ENCODE measurements at places on chromosomes 13 and 19.

DNA sequence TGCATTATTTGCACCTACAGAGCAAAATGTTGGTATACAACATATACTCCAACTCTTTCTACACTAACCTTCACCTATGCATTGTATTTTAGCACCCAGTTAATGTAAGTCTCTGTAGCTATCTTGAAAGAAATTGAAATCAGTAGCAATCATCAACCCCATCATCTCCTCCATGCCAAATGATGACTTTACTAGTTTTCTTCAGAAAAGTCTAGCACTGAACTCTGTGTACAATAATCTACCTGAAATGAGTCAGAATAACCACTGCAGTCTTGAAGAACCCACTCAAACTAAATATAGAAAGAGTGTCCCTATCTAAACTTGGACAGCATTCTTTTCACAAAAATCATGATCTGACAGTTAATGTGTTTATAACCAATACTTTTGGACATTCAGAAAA lies 9.8 kb downstream of the IRS2 start:
- no peak for DNase-seq

GRCh38 chr13:75445717-75446499 lies 36.1 kb downstream of the TBC1D4 start:
- DNase-seq = no peak

GRCh38 chr19:28487999-28488398 lies 725.0 kb downstream of the UQCRFS1 start:
- DNase-seq = no peak

DNA sequence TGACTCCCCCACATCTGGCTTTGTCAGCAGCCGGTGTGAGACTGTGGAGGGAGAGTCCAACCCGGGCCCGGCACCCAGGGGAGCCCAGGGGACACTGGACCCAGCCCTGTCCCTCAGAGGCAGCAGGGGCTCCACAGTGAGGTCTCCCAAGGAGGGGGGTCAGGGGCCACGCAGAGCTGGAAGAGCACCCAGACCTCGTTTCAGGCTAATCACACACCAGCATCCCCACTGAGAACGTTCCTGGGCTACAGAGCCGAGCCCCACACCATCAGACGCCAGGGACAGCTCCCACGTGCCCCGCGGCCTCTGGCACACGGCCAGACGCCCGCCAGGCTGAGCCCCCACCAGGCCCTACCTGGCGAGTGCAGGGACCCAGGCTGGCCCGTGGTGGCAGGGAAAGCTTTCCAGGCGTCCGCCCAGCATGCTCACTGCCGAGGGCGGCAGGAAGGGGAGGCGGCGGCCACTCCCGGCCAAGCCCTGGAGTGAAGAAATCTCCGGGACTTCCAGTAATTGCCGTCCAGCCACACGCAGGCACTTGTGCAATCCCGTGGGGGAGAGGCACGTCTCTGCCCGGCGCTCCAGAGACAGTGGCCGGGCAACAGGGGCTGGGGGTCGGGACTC lies 19.2 kb downstream of the SBNO2 start:
- peak; percentile 94 for DNase-seq

DNA sequence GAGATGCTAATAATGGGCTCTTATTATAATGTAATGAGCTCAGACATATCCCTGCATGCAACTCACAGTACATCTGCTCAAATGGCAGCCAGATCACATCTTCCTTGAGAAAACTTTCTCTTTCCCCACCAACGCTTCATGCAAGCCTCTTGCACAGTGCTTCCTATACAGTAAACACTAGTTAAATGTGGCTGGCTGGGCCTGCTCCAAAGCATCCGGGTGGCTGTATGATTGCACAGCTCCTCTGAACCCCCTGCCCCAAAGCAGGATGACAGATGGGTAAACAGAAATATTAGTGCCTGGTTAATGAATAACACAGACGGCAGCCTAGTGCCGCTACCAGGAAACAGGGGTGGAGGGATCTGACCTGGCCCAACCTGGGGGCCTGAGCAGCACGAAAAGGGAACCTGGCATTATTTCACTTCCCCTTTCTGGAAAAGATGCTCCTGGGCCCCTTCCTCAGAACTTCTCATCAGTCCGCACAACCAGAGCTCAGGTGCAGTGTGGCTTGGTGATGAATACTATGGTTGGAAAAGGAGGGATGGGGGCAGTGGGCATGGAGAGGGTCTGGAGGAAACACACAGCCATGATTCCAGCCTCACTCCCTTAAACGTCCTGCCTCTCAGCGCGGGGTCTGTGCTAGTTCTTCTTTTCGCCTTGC lies 10.8 kb downstream of the FFAR2 start:
- DNase-seq = no peak

- DNase-seq = no peak
Observed at GRCh38 chr13:34107806-34108205, 289.9 kb downstream of the RFC3 start.

DNA sequence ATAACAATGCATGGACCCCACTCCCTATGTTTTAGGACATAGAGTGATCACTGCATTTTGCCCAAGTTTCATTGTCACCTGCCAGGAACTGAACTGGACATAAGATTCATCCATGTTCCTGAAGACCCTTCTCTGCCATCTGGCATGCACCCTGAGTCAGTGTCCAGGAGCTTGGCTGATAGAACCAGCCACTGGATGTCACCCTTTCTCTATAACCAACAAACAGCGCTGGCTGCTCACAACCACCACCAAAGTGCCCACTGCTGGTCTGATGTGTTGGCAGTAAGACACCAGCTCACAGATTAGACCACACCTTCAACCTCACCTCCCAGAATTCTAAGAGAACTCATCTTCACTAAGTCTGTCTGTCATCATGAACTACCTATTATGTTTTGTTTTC lies 333.4 kb downstream of the ITGBL1 start:
- DNase-seq = peak; percentile 40

GRCh38 chr19:17687857-17688784 lies at the start of gene UNC13A:
UNC13A (minus strand) TSS chr19:17688354; CDS start chr19:17688199, 155 bp downstream.
- DNase-seq = no peak

- DNase-seq = no peak
Observed at GRCh38 chr19:5111051-5111450, 142.1 kb downstream of the KDM4B start.

- DNase-seq = no peak
Observed at GRCh38 chr13:65553096-65553727, 1676.9 kb downstream of the PCDH9 start.

DNA sequence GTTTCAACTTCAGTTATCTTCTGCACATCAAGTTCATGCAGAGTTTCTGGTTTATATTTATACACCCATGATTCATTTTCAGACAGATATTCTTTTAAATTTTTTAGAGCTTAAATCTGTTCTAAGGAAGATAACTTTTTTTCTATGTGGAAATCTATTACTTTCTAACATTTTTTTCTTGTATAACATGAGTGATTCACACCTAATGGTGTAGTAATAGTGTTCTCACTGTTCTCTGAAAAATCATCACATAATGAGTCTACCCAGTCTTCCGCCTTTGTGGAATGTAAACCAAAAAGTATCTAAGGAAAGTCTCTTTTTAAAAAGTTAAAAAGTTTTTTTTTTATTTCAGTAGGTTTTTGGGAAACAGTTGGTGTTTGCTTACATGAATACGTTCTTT lies 70.8 kb downstream of the FNDC3A start:
- no peak for DNase-seq

DNA sequence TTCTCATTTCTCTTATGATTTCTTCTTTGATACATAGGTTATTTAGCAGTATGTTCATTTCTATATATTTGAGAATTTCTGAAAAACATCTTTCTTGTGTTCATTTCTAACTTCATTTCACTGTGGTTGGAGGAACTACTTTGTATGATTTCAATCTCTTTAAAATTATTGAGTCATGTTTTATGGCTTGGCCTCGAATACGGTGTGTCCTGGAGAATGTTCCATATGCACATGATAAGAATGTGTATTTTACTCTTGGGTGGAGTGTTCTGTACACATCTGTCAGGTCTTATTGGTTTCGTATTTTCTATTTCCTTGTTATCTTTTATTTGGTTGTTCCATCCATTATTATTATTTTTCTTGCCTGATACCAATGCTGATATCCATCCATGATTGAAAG lies 22.9 kb downstream of the DNM2 start:
- DNase-seq = no peak

DNA sequence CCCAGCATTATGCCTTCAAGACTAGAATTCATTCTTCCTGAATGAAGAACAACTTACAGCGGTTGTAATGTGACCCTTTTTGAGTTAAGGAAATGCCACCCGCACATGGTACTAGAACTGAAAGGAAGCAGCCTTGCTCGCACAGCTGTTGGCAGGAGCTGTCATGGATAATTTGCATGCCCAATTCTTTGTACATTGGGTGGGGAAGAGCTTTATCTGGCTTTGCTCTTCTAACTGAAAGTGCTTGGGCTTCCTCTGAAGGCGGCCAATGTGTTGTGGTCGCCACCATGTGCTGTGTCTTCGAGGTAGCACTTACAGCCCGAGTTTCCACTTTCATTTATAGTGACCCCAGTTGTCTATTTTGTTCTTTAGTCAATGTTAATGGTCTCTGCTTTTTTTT lies 3.4 kb downstream of the CCNE1 start:
- DNase-seq = no peak

- DNase-seq = no peak
Observed at GRCh38 chr13:38045278-38046048, 175.9 kb upstream of the TRPC4 start.

- DNase-seq = no peak
Observed at GRCh38 chr19:46926170-46927071, 65.6 kb downstream of the ARHGAP35 start.

DNA sequence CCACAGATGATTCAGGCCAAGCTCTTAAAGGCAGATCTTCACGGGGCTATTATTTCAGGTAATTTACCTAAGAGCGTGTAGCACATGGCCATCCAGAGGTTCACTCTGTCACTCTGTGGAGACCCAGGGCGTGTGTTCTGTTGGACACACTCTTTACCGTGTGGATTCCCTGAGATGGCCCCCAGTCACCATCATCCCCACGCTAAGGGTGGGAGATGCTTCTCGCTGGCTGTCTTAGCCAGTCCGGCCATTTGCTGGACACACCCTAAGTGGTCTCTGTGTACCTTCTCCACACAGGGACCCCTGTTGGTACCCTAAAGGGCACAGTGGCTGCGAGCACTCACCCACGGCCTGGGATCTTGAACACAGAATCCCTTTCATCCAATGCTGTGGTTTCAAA lies 6.0 kb downstream of the POP4 start:
- no peak for DNase-seq

DNA sequence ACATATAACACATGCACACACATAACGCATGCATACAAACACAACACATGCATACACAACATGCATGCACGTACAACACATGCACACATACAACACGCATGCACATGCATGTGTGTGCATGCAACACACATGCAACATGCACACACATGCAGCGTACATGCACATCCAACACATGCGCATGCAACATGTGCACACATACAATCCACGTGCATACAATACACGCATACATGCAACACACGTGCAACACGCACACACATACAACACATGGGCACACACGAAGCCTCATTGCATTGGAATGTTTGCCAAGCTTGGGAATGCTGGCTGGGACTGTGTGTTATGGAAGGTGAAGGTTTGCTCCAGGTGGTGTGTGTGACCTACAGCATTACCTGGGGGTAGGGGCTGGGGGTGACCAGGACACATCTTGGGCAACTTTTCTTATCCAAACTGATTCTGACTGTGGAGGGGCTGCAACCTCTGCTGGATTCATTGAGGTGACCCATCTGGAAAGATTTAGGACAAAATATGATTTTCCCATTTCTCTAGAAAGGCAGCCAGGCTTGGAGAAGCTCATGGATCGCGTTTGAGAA lies 58.9 kb downstream of the SPACA7 start:
- no peak for DNase-seq

GRCh38 chr13:52749419-52749818 lies 9.8 kb upstream of the CNMD start:
- no peak for DNase-seq

- no peak for DNase-seq
Observed at GRCh38 chr19:14943601-14944000, 2.3 kb downstream of the OR7C2 start.

- no peak for DNase-seq
Observed at GRCh38 chr13:93925990-93926389, 553.5 kb downstream of the DCT start.

GRCh38 chr13:44116562-44117332 lies 237.0 kb downstream of the LACC1 start:
- no peak for DNase-seq

DNA sequence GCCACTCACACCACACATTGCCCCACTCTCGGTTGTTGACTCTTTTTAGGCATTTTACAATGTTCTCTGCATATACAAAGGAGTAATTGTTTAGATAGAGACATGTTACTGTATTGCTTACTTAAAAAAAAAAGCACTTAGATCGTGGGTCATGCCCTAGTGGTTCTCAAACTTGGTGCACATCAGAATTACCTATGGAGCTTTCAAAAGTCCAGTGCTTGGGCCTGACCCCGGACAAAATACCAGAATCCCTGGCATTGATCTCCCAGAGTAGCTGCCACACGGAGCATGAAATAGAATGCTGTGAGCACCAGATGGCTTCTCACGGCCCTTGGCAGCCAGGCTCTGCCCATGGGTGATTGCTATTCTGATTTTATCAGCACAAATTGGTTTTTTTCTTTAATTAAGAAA lies 20.0 kb downstream of the ACP7 start:
- no peak for DNase-seq

GRCh38 chr19:5948752-5949564 lies 29.0 kb downstream of the RANBP3 start:
- DNase-seq = no peak

DNA sequence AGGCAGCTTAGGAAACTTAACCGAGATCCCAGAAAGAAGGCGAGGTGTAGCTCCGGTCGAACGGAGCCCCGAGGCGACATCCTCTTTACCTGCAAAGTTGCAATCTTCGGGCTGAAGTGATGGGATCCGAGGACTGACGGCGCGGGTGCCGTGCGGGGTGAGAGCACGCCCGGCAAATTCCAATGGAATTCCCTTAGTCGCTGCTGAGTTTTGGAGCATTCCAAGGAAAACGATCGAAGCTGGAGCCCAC lies 141 bp downstream of the TRPC4 start:
- no peak for DNase-seq

- DNase-seq = no peak
Observed at GRCh38 chr13:102872131-102872530, 26.3 kb downstream of the ERCC5 start.

GRCh38 chr19:15551293-15552004 lies 43.1 kb downstream of the CYP4F22 start:
- DNase-seq = no peak

DNA sequence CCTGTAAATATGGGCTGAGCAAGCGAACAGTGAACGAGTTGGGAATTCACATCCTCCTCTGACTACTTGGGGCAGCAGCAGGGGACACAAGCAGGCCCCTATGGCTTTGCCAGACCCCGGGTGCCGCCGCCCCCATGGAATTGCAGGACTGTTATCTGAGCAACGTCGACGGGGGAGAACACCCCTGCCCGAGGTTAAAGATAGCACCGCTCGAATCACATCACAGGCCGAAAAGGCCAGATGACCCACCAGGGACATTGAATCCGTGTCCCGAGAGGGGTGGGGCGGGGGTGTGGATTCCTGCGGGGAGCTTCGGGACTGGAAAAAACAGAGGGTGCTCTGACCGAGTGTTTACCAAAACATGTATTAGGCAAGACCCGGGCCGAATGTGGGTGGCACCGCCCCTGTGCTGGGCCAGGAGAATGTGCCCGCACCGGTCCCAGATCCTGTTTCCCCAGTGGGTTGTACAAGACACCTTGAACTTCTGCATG lies 9.1 kb downstream of the FEM1A start:
- DNase-seq = no peak

- DNase-seq = no peak
Observed at GRCh38 chr13:98309569-98310335, 132.7 kb upstream of the RNF113B start.

- DNase-seq = no peak
Observed at GRCh38 chr13:40923867-40924266, 95.2 kb downstream of the ELF1 start.

- DNase-seq = no peak
Observed at GRCh38 chr13:90428522-90429210, 918.8 kb upstream of the MIR17HG start.

Measured in H54 (cell line).